ENCODE measurements at places on chromosomes 12 and 14. TPM values are rescaled to one million over a fixed set of nuclear protein-coding genes. Genes with fewer than 3 reads are reported as not detected.

The INHBC gene
- not detected for total RNA-seq

The NFE2 gene
- not detected for total RNA-seq

The DTD2 gene
- total RNA-seq, result 30.8 TPM

GRCh38 chr14:33120341-33120740 lies 181.7 kb downstream of the NPAS3 start:
- no peak overlapping the region for H3K4me3 ChIP-seq
- DNase-seq, result no peak
- H3K36me3 ChIP-seq, result no peaks in the 10 kb centered on the region
- no peaks in the 10 kb centered on the region for H3K27me3 ChIP-seq

DNA sequence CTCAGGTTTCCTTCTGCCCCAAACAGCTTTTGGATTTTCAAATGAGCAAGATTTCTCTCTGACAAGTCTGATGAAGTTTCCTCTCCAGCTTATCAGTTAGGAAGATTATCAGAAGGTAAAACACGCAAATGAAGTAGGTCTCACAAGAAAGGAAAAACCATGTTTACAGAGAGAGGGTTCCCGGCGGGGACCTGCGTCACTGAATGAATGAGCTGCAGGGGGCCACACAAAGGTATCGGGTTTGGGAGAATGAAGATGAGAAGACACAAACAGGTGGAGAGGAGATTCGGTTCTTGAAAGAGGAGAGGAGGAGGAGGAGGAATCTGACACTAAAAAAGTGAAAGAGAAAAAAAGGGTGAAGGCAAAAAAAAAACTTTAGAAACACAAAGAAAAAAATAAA lies 208.6 kb downstream of the CALM1 start:
- H3K4me1 ChIP-seq, result no peaks in the 10 kb centered on the region
- no peak overlapping the region for H3K27ac ChIP-seq
- H3K4me3 ChIP-seq, result no peak overlapping the region
- H3K27me3 ChIP-seq, result peaks cover 12% of the 10 kb centered on the region
- no peak for DNase-seq

- no peak for DNase-seq
- no peaks in the 10 kb centered on the region for H3K27me3 ChIP-seq
- H3K36me3 ChIP-seq, result no peaks in the 10 kb centered on the region
- no peak overlapping the region for H3K27ac ChIP-seq
Measured at GRCh38 chr12:131471946-131472732, 238.8 kb upstream of the SFSWAP start.

DNA sequence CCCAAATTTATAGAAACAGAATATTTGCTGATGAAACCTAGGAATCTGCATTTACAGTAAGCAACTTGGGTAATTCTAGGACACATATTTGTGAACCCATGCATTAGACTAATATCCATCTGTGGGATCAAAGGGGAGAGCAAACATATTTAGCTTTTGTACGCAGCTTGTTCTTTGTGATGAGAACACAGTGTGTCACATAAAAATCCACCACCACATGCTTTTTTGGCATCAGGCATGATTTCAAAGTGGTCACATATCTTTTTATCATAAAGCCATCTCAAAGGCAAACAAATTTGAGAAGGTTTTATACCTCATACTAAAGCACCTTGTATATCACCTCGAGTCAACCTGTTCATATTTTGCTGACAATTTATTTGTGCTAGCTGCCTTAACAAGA lies 15.7 kb downstream of the DNAL1 start:
- no peak overlapping the region for H3K4me3 ChIP-seq
- no peaks in the 10 kb centered on the region for H3K27me3 ChIP-seq
- H3K36me3 ChIP-seq, result no peaks in the 10 kb centered on the region
- H3K4me1 ChIP-seq, result no peaks in the 10 kb centered on the region
- no peak for DNase-seq

Data from activated CD4-positive, alpha-beta T cell treated with anti-CD3 and anti-CD28 coated beads, Interleukin-2, amount 10 ng/mL, durations not matched to agents 24 days and 14 days (primary cell).